ENCODE measurements at places on chromosomes 6 and 20.

GRCh38 chr20:15814911-15815310, 758.3 kb downstream of the KIF16B start:
- no peak for DNase-seq

GRCh38 chr6:116450769-116451740, 10.1 kb upstream of the CALHM6 start:
- DNase-seq = no peak

DNA sequence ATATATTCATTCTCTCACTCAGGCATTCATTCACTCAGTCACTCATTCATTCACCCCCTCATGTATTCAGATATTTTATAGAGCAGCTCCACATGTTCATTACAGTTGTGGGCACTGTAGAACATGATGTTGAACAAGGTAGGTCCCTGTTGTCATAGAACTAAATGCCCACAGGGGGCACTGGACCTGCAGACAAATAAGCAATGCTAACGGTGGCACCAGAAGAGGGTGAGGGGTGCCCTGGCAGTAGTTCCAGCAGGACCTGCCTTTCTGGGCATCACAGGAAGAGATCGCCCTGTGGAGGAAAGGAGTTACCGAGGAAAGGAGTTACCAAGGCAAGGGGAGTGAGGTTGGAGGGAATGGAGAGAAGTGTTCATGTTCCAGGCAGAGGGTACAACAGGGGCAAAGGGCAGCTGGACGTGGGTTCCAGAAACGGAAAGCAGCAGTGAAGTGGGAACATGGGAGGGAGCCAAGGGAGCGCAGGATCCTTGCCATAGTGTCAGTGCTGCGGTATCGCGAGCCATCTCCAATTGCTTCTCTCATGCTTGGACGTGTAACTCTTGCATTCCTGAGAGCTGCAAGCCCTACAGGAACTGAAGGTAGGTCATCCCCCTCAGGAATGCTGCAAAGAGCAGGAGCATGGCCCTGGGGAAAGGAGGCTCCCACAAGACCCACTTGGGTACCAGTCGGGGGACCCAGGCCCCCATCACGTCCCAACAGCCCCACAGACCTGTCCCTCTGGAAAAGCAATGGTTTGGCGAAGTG, 128.2 kb downstream of the EDN3 start:
- peak; percentile 19 for DNase-seq

GRCh38 chr6:10310826-10311225, 104.0 kb downstream of the TFAP2A start:
- DNase-seq = no peak

GRCh38 chr6:106475284-106475683, 114.8 kb downstream of the CRYBG1 start:
- no peak for DNase-seq

GRCh38 chr6:135938576-135939207, 87.2 kb downstream of the PDE7B start:
- DNase-seq = peak; percentile 11

- no peak for DNase-seq
These were observed 73.5 kb downstream of the PREX1 start for GRCh38 chr20:48754292-48754691.

- DNase-seq = no peak
These were observed 4.9 kb upstream of the PACSIN1 start for GRCh38 chr6:34460796-34461507.

- DNase-seq = no peak
These were observed 45.5 kb downstream of the PRL start for GRCh38 chr6:22251348-22251747.

DNA sequence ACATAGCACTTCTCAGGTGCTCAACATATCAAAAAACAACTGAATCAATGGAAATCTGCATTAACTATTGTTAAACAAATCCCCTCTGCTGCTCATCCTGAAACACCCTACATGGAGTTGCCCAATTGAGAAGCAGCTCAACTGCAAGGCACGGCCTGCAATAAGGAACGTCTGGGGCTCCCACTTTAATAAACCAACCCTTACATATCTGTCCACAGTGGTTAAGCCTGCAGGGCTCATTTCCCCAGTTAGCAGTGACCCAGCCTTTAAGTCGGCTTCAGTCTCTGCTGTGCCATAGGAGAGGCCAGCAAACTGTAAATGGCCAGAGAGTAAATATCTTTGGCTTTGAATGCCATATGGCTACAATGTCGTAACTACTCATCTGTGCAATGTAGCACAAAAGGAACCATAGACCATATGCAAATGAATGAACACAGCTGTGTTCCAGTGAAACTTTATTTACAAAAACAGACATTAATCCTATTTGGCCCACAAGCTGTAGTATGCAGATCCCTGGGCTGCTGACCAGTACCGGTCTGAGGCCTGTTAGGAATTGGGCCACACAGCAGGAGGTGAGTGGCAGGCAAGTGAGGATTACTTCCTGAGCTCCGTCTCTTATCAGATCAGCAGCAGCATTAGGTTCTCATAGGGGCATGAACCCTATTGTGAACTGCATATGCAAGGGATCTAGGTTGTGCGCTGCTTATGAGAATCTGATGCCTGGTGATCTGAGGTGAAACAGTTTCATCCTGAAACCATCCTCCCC, 522.7 kb upstream of the CDH4 start:
- DNase-seq = no peak

GRCh38 chr6:51765230-51765629, 322.2 kb downstream of the PKHD1 start:
- no peak for DNase-seq

GRCh38 chr20:51495291-51495690, 47.2 kb downstream of the NFATC2 start:
- no peak for DNase-seq

DNA sequence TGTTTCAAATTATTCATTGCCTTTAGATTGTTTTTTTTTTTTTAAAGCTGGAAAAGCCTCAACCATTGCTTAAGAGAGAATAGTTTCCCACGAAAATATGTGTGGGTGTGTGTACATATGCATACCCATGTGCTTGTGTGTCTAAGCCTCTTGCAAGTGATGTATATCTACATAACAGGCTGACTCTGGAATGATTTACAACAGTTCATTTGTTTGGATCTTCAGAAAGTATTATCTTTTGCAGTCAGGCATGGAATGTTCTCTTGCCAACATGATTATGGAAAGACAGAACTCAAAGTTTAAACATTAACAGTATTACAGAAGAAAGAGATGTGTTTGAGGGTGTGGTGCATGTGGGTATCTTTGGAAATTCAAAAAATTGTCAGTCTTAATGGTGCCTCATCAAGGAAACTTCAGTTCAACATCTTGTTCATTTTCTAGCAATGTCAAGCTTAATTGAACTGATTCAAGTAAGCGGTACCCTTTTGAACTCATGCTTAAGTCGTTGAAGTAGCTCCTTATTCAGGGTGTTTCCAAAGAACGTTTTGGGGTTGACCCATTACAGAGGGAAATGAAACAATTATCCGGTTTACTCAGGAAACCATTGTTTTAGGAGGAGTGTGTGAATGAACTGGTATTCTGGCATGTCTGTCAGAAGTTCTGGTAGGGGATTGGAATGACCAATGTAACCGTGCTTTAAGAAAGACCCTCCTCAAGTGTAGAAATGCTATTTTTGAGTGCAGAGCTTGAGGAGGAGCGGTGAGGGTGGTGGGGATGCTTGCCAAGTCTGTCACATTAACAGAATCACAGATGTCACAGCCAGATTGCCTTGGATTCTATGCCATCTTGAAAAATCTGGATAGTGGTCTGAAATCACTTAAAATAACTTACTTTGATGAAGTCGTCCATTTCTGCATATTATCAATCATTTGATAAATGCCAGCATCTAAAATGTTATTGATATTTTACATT, 60.3 kb downstream of the ADGRG6 start:
- no peak for DNase-seq

DNA sequence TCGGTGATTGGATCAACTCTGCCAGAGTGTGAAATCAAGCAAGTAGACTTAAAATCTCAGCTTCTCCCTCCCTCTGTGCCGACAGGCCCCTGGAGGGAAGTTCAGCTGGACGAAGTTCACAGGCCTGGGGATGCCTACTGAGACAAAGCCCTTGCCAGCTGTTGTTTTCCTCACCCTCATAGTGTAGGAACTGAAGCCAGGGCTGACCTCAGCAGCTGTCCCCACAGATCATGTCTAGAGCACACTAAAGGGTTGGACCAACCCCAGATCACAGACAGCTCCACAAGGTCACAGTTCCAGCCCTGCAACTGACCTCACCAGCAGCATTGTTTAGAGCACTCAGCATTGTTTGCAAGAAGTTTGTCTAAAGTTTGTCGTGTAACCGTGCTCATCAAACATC, 261.9 kb upstream of the ECI2 start:
- DNase-seq = no peak

DNA sequence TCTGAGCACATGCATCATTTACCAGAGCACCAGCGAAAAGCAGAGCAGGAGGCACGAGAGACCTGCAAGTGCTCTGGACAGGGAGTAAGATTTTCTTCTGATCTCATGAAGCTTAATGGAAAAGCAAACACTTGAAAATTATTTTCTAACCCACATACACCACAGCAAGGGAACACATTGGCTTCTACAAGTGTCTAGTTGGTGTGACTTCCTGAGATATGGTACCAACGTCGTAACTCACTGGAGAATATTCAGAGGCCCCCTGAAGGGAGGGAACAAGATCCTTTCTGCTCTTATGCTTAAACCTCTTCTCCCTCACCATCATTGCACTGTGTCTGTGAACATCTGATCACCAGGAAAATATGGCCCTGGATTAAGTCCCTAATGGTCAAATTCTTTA, 48.6 kb downstream of the PSMB1 start:
- DNase-seq = no peak

GRCh38 chr20:434661-435419, 26.7 kb downstream of the RBCK1 start:
- no peak for DNase-seq

DNA sequence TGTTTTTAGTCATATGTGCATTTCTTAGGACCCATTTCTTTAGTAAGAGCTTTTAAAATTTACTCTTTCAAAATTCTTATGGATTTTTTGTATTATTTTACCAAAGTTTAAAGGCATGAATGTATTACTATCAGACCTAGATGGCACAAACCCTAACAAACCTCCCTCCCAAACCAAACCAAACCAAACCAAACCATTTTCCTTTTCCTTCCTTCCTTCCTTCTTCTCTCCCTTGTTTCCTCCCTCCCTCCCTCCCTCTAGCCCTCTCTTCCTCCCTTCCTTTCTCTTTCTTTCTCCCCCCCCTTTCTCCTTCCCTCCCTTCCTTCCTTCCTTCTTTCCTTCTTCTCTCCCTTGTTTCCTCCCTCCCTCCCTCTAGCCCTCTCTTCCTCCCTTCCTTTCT, 1001.8 kb upstream of the CITED2 start:
- DNase-seq = no peak

GRCh38 chr20:41927189-41927588, 309.0 kb upstream of the CHD6 start:
- DNase-seq = no peak

DNA sequence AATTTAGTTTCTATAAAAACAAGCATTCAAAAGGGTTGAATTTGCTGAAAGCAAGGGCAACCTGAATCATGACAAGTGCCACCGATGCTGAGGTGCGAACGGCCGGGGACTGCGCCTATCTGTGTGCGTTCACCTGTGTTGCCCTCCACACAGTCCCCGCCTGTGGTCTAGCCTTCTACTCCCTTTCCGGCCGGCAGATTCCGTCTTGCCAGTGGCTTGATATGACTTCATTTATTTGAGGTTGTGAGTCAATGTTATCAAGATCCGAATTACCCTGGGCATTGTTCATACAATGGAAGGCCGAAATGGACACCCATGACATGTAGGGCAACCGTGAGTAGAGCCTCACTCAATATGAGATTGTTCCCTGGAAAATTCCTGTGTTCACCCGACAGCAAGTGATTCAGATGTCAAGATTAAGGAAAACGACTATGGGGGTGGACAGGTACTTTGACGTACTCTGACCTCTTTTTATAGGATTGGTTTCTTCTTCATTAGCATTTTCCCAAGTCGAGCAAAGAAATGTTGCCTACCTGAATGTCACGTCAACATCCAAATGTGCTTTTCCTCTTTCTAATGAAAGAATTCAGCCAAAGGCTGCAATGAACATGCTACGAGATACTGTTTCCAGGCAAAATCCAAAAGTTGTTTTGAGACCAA, 41.1 kb upstream of the NEDD9 start:
- DNase-seq = no peak

DNA sequence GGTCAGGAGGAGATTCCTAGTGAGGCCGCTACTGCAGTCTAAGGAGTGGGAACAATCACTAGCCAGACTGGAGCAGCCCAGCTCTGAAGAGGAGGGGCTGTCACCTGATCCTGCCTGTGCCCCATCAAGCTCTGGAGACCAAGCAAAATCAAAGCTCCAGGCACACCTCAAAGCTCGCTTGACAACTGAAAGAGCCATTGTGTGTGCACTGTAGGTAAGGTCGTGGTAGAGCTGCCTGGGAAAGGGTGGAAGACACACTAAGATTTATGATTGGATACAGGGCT, 58.2 kb downstream of the CSE1L start:
- no peak for DNase-seq

DNA sequence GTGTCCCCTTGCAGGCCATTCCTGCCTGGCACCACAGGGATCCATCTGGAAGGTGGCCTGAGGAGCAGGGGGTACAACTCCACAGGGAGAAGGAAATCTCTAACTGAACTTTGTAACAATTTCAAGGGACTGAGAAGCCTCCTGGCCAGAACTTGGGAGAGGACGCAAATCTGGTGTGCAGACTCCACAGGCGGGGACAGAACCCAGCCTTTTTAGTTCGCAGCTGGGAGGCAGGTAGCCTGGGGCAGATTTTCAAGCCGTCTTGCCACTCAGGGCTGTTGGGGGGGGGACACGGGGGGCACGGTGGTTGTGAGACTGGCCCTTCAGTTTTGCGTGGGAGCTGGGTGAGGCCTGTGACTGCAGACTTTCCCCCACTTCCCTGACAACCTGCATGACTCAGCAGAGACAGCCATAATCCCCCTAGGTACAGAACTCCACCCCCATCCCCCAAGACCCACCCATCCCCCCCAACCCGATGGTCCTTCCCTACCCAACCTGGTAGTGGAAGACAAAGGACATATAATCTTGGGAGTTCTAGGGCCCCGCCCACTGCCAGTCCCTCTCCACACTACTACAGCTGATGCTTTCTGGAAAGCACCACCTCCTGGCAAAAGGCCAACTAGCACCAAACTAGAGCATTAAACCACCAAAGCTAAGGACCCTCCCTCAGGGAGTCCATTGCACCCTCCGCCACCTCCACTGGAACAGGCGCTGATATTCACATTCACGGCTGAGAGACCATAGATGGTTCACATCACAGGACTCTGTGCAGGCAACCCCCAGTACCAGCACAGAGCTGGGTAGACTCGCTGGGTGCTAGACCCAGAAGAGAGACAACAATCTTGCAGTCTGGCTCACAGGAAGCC, 3.0 kb upstream of the HUS1B start:
- DNase-seq = peak; percentile 26

- no peak for DNase-seq
These were observed 9.6 kb upstream of the CCN5 start for GRCh38 chr20:44705364-44706094.

DNA sequence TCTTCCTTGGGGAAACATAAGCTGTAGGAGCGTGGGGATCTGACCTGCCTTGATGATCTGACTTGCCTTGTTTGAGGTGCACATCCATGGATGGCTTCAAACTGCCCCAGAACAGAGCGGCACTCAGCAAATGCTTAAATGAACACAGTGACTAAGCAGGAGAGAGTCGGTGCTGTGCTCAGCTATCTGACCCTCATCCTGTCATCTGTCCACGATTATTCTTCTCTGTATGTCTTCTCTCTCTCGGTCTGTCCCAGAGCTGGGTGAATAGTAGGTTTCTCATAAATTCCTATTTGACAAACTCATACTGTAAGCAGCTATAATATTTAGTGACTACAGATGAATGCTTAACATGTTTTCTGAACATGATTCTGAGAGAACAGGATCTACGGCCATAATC, 37.3 kb downstream of the TRAM2 start:
- DNase-seq = no peak
